ENCODE measurements at places on chromosomes 16 and 17.

DNA sequence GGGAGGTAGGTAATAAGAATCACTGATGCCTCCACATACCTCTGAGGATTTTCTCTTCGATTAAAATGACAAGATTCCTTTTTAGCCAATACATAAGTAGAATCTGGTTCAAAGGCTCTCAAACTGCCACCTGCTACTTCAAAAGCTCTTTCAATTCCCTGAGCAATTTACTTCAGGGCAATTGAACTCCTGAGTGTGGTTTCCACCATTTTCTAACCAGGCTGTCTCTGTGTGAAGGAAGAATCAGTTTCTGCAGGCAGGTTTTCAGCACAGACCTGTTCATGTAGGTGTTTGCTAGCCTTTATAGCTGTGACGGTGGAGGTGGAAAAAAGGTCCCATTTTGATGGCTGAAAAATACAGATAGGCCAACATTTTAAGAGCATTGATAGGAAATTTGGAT, 18.2 kb upstream of the HS3ST3B1 start:
- no peak for ATAC-seq

GRCh38 chr17:44084131-44084538, 13.6 kb downstream of the G6PC3 start:
- no peak for ATAC-seq

GRCh38 chr16:59201160-59201559, 467.0 kb upstream of the GOT2 start:
- no peak for ATAC-seq

- no peak for ATAC-seq
These were observed 28.7 kb upstream of the ABCA6 start for GRCh38 chr17:69170377-69170776.

DNA sequence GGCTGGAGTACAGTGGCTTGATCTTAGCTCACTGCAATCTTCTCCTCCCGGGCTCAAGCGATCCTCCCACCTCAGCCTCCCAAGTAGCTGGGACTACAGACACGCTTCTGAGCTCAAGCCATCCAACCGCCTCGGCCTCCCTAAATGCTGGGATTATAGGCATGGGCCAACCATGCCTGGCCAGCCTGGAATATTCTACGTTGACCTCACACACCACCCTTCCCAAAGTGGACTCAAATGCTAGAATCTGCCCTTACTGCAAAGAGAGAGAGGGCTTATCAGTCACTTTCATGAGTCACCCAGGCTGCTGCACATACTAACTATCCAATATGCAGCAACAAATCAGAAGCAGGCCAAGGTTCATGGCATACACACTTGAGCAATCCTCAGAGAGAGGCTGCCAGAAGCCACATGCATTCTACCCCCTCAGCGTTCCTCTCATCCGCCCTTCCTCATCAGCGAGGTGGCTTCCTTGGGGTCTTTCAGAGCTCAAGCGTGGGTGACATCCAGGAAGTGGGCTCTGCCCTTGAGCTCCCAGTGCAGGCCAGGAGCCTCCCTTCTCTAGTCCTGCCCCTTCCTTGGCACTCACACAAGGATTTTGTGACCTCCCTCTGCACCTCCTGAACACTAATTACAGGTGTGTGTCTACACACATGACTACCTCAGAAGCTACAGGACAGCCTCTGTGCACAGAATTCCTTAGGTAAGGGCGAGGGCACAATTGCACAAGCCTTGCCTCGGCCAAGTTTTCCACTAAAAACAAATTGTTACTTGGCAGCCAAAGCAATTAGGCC, 24.8 kb upstream of the SIAH1 start:
- no peak for ATAC-seq

- no peak for ATAC-seq
These were observed 9.0 kb downstream of the GGA2 start for GRCh38 chr16:23501291-23501690.

- ATAC-seq: no peak
These were observed 205.4 kb downstream of the ENGASE start for GRCh38 chr17:79280010-79280409.

DNA sequence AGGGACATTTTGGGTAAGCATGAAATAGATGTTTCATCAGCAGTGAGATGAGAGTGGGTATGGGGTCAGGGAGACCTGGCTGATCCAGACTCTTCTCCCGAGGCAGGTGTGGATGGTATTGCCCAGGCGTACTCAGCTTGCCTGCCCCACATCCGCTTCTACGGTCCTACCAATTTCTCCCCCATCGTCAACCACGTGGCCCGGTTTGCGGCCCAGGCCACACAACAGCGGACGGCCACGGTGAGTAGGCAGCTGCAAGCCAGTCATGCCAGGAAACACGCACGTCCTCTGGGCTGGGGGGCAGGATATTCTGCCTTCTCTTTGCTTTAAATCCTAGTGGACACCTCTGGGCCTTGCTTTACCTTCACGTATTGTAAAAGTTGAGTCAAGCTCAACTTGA, 44.7 kb downstream of the CPNE2 start:
- ATAC-seq: no peak

DNA sequence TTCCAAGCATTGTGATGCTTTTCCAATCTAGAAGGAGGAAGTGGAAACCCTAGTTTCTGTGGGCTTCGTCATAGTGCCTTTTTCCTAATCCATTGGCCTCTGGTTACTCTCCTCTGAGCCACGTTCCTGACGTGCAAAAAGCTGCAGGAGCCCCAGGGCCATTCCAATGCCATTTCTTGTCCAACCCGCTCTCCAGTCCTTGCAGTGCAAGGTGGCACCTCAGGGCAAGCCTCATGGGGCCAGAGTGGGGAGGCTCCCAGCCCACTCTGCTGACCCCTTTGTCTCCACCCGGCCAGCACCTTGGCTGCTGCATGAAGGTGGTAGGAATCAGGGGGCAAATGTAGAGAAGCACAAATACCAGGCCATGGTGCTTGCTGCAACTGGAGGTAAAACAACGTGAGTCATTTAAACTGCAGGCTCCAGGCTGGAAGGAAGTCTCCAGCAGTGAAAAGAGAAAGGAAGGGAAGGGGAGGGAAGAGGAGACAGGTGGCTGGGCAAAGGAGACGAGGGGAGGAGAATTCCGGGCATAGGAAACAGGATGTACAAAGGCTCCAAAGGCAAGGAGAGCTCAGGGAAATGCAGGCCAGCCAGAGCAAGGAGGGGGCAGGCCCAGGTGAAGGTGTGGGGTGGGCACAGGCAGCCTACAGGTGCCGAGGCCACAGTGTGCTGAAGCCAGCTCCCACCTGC, 168.2 kb upstream of the TNRC6C start:
- no peak for ATAC-seq

GRCh38 chr17:77654850-77655249, 303.7 kb upstream of the TNRC6C start:
- no peak for ATAC-seq

DNA sequence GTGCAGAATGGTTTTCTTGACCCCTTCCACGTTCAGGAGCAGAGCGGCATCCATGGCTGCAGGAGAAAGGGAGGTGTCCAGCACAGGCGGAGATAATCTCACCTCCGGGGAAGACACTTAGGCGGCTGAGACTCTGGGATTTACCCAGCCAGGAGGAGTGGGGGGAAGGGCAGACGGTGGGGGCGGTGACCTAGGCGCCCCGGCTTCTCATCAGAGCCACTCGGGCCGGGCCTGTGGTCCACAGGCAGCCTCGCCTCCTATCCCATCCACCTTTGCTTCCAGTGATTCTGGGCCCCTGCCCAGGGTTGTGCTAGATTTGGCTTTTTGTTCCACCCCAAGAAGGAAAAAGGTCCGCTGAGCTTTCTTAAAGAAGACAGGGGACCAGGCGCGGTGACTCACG, at the start of gene AIPL1:
Gene AIPL1 (minus strand): TSS at position 71 of the 400 bp plus-strand sequence. CDS start 17 bp downstream, at position 54.
- no peak for ATAC-seq

- no peak for ATAC-seq
These were observed 41.5 kb upstream of the ETV4 start for GRCh38 chr17:43587647-43588046.

DNA sequence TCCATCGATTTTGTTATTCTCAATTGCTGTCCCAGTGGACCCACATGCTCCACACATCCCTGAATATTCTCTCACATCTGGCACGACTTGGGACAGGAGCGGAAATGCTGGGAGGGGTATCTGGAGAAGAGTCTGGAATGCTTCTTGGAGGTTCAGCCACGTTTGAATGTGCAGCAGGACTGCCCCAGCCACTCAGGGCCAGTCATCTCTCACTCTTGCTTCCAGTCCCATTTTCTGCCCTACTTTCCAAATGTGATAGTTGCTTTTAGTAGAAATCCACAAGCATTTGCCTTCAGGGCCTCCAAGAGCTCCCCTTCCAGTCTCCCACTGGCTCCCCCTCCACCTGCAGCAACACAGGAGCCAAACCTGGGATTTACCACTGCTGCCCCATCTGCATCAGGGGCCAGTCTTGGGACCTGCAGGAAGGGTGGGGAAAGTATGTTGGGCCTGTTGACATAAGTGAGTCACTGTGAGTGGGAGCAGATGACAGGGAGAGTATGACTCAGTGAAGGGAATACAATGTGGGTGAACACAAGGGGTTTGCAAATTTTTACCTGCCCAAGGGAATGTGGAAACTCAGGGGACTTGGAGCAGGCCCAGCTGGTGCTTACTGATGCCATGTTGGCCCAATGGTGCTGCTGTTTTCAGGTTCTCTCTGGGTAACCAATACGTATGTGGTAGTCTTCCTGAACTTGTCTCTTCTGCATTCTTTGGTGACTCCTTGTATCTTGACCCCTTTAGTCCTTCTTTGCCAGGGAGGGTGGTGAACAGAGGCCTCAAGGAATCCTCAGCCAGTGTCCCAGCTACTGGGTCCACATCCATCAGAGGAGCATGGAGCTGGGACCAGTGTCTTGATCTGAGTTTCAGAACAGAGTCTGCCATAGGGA, 78.8 kb upstream of the CRHR1 start:
- ATAC-seq: no peak

- no peak for ATAC-seq
These were observed 3.7 kb upstream of the ERN1 start for GRCh38 chr17:64133546-64134215.

DNA sequence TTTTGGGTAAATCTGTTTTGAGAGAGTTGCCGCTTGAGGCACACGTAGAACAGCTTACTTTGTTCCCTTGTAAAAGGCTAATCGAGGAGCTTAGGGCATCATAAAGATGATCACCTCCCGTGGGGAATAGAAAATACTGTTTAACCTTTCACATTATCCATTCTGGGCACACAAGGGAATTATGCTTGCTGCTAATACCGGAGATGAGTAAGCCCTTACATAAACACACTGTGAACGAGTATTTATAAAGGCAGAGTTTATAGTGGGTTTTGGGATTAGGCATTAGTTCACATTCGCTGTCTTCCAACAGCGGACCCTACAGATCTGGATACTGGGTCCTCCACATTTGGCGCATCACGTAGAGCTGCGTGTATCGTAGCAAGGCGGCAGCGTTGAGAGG, 51.2 kb upstream of the CNTNAP4 start:
- no peak for ATAC-seq

DNA sequence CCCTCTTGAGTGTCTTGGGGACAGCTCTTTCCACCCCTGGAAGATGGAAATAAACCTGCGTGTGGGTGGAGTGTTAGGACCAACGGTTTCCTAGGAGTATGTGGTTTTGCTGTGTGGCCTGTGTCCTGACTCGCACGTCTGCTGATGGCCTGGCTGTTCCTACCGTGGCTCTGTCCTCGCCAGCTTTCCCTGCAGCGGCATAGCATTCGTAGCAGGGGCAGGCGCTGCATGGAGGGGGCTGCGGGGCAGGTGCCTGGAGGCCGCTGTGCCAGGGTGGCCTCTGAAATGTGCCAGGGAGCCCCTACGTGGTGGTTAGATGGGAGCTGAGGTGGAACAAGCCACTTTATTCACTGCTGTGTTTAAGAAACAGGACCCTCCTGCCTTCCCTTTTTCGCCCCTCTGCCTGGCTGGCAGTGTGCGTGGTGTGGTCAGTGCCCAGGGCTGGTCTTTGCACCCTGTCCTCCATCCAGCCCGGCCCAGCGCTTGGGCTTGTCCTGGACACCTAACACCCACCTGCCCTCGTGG, 10.6 kb downstream of the SLC16A3 start:
- no peak for ATAC-seq

- ATAC-seq: no peak
These were observed 23.0 kb downstream of the TSPOAP1 start for GRCh38 chr17:58305626-58306025.

DNA sequence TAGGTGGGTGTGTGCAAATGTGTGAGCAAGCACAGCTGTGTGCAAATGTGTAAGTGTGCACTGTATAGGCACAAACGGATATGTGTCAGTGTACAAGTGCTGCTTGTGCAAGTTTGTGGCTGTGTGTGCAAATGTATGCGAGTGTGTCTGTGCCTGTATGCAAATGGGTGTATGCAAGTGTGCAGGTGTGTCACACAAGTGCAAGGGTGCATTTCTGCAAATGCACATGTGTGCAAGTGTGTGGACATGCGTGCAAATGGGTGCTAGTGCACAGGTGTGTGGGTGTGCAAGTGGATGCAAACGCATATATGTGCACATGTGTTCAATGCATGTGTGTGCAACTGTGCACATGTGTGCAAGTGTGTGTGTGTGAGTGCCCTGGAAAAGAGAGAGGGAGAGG, 76.5 kb upstream of the TNRC6C start:
- no peak for ATAC-seq

- ATAC-seq: no peak
These were observed 79.3 kb upstream of the CNTNAP4 start for GRCh38 chr16:76197900-76198299.

GRCh38 chr17:80716986-80717719, 172.5 kb downstream of the RPTOR start:
- ATAC-seq: no peak

DNA sequence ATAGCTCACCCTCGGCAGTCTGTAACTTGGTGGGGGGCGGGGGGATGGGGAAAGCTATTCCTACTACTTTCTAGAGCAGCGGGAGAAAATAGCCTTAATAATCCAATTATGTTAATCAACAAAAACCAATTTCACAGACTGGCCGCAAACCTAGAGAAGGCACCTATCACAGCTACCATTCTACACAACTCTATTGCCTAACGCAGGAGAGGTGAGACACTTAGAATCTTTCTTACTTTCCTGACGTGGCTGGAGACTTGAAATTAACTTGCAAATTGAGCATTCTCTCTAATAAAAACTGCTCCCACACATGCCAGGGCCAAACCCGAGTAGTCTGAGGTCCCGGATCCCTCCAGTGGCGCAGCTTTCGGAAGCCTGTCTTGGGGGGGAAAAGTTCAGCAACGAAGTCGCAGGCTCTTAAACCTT, 794 bp downstream of the SMG6 start:
- ATAC-seq: no peak

DNA sequence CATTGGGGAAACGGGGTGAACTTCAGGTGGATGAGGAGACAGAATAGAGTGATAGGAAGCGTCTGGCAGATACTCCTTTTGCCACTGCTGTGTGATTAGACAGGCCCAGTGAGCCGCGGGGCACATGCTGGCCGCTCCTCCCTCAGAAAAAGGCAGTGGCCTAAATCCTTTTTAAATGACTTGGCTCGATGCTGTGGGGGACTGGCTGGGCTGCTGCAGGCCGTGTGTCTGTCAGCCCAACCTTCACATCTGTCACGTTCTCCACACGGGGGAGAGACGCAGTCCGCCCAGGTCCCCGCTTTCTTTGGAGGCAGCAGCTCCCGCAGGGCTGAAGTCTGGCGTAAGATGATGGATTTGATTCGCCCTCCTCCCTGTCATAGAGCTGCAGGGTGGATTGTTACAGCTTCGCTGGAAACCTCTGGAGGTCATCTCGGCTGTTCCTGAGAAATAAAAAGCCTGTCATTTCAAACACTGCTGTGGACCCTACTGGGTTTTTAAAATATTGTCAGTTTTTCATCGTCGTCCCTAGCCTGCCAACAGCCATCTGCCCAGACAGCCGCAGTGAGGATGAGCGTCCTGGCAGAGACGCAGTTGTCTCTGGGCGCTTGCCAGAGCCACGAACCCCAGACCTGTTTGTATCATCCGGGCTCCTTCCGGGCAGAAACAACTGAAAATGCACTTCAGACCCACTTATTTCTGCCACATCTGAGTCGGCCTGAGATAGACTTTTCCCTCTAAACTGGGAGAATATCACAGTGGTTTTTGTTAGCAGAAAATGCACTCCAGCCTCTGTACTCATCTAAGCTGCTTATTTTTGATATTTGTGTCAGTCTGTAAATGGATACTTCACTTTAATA, 7.0 kb upstream of the TMEM235 start:
- ATAC-seq: no peak

Measured in activated CD4-positive, CD25-positive, alpha-beta regulatory T cell treated with anti-CD3 and anti-CD28 coated beads, Interleukin-2, amount 50 U/mL, for 24 hours (primary cell).